Hematopoietic multipotent progenitor cell treated with erythropoietin and hydrocortisone succinate and interleukin-3 and kit ligand, for 8 days (in vitro differentiated cells): ENCODE measurements at places on chromosomes 13 and 19.
A peak's percentile ranks its signal among the peaks of the same experiment; 100 is the strongest.

DNA sequence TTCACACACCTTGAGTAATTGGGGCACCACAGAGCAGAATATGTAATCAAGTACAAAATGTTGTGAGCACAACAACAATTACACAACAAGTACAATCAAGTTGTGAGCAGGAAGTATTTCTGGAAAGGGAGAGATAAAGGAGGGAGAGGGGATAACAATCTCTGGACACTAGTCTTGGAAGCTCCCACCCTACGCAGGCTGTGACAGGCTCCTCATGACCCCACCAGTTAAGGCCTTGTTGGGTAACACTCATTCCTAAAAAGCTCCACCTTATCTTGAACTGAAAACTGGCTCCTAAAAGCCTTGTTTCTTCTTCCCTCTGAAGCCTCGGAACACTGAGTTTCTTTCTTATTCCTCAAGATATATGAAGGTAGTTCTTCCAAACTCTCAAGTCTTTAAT is 806.0 kb downstream of the UQCRFS1 start:
- DNase-seq = no peak

GRCh38 chr13:111630406-111630805 is 310.0 kb downstream of the TEX29 start:
- no peak for DNase-seq

GRCh38 chr13:75838366-75839005 is 202.4 kb downstream of the LMO7 start:
- DNase-seq = no peak

- no peak for DNase-seq
These were observed 2.4 kb downstream of the ZMYM5 start for GRCh38 chr13:19860884-19861655.

DNA sequence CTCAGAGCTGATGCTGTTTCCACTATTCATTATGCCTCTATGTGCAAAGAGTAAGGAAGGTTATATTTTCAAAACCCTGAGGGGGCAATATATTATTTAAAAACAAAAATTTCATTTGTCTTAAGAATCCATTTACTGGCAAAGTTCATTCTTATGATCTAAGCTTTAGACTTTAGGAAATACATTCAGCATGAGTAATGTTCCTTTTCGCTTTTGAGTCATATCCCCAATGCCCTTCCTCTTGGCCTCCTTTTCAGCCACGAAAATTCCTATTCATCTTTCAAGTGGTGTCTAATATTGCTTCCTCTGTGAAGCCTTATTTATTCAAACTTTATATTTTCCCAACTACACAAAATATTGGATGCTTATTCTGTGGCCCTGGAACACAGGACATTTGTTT is 1317.0 kb downstream of the PCDH9 start:
- no peak for DNase-seq

DNA sequence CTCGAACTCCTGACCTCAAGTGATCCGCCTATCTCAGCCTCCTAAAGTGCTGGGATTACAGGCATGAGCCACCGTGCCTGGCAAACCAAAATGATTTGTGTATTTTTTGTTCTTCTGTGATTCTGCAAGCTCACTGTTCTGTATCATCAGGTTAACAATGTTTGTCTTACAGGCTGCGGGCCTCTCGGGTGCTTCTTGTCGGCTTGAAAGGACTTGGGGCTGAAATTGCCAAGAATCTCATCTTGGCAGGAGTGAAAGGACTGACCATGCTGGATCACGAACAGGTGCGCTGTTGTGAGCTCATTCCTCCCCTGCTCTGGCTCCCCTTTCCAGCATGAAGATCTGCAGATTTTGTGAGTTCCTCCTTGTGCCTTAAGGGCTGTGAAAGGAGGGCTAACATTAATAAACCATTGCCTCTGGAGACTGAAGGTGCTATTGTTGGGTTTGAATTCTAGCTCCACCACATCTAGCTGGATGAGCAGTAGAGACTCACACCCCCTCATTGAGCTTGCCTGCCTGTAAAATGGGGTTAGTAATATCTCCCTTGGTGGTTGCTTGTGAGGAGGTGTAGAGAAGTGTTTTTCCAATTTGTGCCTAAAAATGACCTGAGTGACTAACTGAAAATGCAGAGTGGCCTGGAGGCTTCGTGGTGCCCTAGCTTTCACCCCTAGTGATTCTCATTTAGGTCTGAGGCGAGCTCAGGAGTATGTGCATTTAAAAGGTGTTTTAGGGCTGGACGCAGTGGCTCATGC is 12.9 kb downstream of the SAE1 start:
- DNase-seq = no peak

- DNase-seq = no peak
These were observed 152.8 kb downstream of the LHFPL6 start for GRCh38 chr13:39450176-39450575.

DNA sequence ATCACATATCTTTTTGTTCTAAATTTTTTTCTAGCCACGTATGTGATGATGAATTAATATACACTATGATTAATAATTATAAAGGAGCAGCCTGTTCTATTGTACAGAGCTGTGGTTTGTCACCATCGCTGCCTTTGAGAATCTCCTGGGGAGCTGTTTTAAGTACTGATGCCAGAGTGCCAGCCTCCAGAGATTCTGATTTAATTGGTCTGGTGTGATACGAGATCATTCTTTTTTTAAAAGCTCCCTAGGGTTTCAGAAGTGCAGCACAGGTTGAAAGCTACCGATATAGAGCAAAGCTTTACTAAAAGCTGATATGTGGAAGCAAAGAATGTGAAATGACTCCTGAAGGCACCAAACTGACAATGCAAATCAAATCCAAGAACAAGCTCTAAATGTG is 314.7 kb downstream of the ITGBL1 start:
- DNase-seq = no peak

DNA sequence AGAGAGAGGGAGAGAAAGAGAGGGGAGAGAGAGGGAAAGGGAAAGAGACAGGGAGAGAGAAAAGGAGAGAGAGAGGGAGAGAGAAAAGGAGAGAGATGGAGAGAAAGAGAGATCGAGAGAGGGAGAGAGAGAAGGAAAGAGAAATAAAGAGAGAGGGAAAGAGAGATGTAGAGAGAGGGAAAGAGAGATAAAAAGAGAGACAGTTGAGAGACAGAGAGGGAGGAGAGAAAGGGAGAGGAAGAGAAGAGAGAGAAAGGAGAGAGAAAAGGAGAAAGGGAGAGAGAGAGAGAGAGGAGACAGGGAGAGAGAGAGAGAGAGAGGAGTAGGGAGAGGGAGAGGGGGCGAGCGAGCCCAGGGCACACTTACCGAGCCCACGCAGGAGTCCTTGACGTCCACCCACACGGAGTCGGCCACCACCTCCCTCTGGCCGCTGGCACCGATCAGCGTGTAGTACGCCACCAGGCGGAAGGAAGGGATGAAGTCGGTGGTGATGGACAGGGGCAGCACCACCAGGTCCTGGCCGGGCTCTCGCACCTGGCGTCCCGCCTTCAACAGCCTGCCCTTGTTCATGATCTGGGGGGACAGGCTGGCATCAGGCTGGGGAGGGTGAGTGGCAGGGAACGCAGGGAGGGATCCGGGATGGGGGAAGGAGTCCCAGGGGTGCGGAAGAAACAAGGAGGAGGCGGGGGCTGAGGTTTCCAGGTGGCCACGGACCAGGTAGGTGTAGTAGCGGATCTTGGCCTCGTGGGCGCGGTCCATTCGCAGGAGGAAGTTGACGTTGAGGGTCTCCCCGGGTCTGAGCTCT is 10.0 kb downstream of the C3 start:
- no peak for DNase-seq

GRCh38 chr13:59743195-59743594 is 420.5 kb downstream of the DIAPH3 start:
- no peak for DNase-seq

GRCh38 chr19:31339411-31339810 is 9.8 kb downstream of the TSHZ3 start:
- DNase-seq = no peak

GRCh38 chr13:24624801-24625231 is 55.4 kb upstream of the ATP12A start:
- DNase-seq = no peak

GRCh38 chr19:10832939-10833296 is 3.1 kb downstream of the TMED1 start:
- no peak for DNase-seq

DNA sequence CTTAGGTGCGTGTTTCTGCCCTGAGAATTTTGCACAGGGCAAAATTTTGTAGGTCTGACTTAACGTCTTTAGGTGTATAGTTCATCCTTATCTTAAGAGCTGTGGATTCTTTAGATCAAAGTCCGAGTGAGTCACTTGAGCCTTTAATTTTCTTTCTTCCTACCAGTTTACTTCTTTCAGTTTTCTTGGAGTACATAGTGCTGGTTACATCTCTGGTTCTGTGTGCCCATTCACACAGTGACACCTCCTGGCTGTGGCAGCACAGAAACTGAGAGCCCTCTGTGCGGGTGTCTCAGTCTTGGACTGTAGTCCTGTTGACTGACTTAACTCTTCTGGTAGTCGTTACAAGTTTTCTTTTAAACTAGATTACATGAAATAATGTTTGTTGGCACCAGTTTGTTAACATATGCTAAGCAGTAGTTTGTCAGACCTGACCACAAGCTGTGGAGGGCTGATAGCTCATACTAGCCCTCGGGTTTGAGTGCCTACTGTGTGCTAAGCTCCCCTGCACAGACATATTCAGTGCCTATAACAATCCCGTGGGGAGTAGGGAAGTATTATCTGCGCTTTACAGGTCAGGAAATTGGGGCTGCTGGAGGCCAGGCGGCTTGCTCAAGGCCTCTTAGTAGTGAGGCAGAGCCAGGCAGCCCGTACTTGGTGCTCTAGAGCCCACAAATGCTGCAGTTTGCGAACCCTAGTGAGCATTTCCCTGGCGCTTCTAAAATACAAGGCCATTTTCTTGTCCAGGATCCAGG is 1.6 kb downstream of the GATAD2A start:
- peak; percentile 79 for DNase-seq
